ENCODE measurements at places on chromosomes 2 and 18.

GRCh38 chr2:159982270-159982669 is 80.1 kb downstream of the PLA2R1 start:
- DNase-seq = no peak

DNA sequence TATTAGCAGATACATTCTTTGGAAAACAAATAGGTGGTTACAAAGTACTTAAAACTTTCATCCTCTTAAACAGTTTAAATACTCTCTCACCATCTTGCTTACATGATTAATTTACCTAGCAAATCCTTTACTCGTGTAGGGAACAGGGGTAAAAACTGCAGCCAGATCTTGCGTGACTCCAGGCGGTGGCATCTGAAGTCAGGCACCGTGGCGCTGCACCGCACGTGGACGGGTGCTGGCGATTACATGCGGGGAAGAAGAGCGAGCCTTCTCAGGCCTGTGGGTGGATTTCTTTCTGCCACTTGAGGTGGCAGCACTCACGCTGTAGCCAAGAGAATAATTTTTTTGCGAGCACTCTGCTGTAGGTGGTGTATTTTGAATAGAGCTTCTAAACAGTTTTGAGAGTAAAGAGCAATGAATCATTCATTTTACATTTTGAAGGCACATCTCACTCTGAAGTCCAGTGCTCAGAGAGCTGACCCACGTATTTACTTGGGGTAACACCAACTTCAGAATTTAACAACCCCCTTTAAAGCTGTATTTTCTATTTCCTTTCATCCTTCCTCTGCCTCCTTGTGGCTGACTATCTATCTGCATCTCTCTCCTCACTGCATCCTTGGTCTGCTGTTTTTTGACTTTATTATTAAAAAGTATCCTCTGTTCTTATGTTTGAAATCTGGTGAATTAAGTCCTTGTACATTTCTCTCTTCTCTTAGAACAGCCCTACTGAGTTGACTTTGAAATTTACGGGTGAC is 68.9 kb downstream of the EPAS1 start:
- no peak for DNase-seq

DNA sequence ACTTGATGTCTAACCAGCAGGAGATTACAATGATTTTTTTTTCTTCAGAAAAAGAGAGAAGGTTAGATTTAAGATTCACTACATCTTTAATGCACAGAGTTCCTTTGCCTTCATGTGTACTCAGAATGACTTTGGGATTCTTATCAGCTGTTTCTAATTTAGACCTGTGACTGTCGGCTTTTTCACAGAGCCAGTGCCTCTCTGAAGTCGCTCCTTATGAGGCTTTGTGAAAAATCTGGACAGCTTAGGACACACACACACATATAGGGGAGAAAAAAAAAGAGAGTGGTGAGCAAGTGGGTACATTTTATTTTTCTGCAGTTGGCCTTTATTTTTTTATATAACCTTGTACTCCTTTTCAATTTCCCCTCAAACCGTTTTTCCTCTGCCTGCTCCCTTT is 893.1 kb upstream of the CELF4 start:
- DNase-seq = no peak

DNA sequence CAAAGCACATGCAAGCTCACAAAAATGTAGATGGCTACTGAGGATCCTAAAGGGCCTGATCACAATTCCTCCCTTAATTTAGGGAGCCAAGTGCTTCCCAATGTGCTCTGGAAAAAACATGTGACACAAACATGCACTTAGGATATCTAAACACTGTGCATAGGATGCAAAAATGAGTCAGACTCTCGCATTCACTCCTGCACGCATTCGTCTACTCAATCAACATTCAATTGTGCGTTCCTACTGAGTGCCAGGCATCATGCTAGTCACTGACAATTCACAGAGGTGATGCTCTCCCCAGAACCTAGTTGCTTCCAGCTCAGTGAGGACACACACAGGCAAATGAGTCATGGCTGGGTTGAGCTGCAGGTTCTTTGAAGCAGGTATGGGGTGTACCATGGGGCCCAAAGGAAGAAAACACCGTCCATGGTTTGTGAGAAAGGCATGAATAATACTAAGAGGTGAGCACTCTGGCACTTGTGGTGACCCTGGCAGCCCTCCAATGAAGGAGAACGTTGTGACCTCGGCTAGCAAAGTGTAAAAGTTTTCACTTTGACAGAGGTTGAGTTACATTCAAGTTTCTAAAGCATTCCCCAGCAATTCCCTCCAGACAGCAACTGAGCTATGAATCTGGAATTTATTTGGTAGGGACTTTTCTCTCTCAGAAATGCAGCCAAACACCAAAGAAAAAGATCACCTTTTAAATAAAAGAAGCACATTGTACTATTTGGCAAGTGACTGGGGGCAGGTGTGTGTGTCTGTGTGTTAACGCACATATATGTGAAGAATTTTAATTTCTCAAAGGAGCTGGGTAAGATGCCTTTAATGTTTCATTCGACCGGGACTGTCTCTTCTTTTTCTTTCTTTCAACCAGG is 173.3 kb downstream of the ALPK2 start:
- DNase-seq = no peak

- no peak for DNase-seq
These were observed 313.1 kb downstream of the PDE11A start for GRCh38 chr2:177759443-177759842.

Measured in dorsolateral prefrontal cortex (tissue), 122 donors.